ENCODE measurements at places on chromosomes 3 and 15. TPM values are rescaled to one million over a fixed set of nuclear protein-coding genes. Genes with fewer than 3 reads are reported as not detected.

- no peak for DNase-seq
These were observed 39.7 kb downstream of the DIPK2A start for GRCh38 chr3:144011251-144011799.

Gene SI
- 33.8 TPM for total RNA-seq

Gene BUB1B
- 10.6 TPM for total RNA-seq

Gene MAP1A
- 14.9 TPM for total RNA-seq

GRCh38 chr3:129051871-129052340 is 8.7 kb upstream of the GP9 start:
- DNase-seq, result no peak

Data from Peyer's patch (tissue), 4 donors.